Anterior cingulate cortex (tissue), 58 donors: ENCODE measurements at places on chromosomes 1 and 21.

DNA sequence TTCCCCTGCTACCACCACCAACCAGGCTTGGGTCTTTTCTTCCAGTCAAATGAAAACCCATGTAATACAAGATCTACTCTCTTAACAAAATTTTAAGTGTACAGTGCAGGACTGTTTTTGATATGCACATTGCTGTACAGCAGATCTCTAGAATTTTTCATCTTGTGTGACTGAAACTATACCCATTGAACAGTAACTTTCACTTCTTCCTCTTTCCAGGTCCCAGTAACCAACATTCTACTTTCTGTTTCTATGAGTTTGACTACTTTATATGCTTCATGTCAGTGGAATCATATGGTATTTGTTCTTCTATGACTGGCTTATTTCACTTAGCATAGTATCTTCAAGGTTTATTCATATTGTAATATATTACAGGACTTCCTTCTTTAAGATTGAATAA, 45.3 kb upstream of the PLPPR4 start:
- no peak for DNase-seq

GRCh38 chr1:237040823-237041222, 1.2 kb upstream of the RYR2 start:
- no peak for DNase-seq

DNA sequence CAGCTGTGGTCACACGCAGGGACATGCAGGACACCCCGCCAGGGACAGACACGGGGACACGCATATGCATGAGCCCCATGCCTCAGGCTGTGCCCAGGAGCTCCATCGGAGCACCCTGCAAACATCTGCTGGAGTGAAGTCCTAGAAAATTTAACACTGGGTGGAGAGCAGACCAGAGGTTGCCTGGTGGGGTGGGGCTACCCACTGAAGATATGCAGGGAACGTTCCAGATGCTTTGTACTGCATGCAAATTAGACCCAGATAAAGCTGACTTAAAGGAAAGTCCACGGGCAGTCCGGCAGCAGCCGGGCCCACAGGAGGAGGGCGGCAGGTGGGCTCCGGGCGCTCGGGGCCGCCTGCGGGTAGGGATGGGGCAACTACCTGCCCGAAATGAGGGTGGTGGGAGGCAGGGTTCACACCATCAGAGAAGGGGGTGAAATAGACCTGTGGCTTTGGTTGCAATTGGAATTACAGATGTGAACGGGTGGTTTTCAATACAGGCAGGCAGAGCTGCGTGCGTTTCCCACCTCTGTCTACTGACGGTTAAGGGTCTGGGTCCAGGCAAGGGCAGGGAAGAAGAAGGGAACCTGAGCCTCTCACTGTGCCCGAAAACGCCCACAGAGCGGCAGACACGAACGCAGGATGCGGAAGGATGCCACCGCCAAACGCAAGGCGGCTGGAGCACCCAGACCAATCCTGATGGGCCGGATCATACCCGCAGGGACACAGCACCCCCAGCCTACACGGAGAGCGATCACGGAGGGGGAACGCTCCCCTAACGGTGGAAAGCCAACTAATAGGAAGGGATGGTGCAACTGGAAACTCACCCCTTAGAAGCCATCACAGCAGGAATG, 21.0 kb downstream of the CFAP74 start:
- no peak for DNase-seq

- DNase-seq: no peak
These were observed 1.4 kb upstream of the SRRM1 start for GRCh38 chr1:24641646-24642151.

- DNase-seq: no peak
These were observed 95.5 kb upstream of the B3GALT2 start for GRCh38 chr1:193281894-193282293.

- DNase-seq: no peak
These were observed 16.7 kb downstream of the PALMD start for GRCh38 chr1:99662539-99663080.

DNA sequence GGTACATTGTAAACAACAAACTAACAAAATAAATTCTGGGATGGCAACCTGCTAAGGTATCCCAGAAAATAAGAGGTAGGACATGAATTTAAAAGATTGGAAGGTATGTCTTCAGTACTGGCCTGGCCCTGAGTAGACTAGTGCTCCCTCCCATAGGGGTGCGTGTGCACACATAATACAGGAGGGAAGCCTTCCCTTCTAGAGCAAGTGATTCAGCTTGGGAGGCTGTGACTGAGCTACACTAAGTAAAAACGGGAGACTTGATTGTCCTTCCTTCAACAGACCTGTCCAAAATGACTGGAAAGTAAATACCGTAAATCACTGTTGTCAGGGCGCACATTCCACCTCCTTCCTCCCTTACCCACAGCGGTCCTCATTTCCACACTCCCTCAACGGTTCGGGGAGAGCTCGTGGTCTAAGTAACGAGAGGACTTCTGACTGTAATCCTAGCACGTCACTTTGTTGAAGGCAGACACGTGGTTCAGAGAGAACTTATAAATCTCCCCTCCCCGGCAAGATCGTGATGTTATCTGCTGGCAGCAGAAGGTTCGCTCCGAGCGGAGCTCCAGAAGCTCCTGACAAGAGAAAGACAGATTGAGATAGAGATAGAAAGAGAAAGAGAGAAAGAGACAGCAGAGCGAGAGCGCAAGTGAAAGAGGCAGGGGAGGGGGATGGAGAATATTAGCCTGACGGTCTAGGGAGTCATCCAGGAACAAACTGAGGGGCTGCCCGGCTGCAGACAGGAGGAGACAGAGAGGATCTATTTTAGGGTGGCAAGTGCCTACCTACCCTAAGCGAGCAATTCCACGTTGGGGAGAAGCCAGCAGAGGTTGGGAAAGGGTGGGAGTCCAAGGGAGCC, at the start of gene TGFB2:
TSS of gene TGFB2 (plus strand) at position 523 of the 859 bp plus-strand sequence. CDS start 1,366 bp downstream, outside the sequence.
- peak; percentile 48 for DNase-seq

GRCh38 chr1:163826500-163826899, 504.7 kb downstream of the NUF2 start:
- DNase-seq: no peak

DNA sequence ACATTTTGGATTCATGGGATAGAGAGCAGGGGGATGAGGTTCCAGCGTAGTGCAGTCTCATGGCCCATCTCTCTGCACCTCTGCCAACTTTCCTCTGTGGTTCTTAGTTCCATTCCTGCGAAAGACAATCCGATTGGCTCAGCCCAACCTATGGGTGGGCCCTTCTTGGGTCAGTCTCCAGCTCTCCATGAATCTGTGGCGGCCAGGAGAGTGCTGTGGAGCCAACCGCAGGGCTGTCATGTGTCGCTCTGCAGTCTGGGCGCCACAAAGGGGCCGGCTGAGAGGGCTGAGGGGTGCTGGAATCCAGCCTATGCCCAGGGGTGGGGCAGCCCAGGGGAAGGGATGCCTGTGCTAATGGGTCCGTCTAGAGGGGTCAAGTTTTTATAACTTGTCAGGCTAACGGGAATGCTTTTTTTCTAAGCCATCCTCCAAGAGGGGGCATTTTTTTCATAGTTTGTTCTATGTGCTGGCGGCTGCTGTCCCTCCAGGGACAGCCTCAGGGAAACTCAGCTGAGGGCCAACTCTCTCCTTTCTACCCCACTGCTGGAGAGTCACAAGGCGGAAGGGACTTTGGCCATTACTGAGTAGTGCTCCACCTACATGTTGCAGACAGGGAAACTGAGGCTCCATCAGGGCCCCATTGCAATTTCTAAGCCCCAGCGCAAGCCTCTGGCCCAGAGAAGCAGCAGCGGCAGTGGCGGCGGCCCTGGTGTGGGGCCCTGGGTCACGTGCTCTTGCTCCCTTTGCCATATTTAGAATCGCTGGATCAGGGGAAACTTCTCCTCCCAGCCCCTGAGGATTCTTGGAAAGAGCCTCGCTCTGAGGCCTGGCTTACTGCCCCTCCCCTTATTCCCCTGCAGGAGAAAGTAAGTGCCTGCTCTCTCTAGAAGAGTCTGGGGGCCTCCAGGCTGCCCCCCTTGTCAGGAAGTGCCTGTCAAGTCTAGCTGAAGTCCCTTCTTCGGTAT, 23.4 kb downstream of the KCNQ4 start:
- no peak for DNase-seq

GRCh38 chr1:37673920-37674319, 18.4 kb upstream of the CDCA8 start:
- no peak for DNase-seq

DNA sequence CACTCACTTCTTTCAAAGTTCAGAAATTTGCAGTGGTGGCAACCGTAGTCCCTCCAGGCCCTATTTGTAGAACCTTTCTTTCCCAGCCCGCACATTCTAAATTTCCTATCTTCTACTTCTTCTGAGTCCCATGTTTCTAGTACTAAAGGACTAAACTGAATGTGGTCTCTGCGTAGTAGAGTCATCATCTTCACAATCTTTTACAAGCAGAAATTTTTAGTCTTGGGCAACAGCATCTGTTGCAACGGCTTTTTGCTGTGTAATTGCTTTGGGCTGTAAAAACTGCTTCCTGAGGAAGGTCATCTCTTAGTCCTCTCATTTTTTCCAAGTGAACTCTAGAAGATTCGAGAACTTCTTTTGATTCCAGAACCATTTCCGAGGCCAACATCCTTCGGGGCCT, 23.9 kb downstream of the VAV3 start:
- no peak for DNase-seq

- no peak for DNase-seq
These were observed 57.4 kb downstream of the SLC9A1 start for GRCh38 chr1:27097484-27097917.

- no peak for DNase-seq
These were observed 56.1 kb upstream of the TLR5 start for GRCh38 chr1:223199094-223199647.

- DNase-seq: no peak
These were observed 36.8 kb upstream of the AHCYL1 start for GRCh38 chr1:109947582-109948284.

DNA sequence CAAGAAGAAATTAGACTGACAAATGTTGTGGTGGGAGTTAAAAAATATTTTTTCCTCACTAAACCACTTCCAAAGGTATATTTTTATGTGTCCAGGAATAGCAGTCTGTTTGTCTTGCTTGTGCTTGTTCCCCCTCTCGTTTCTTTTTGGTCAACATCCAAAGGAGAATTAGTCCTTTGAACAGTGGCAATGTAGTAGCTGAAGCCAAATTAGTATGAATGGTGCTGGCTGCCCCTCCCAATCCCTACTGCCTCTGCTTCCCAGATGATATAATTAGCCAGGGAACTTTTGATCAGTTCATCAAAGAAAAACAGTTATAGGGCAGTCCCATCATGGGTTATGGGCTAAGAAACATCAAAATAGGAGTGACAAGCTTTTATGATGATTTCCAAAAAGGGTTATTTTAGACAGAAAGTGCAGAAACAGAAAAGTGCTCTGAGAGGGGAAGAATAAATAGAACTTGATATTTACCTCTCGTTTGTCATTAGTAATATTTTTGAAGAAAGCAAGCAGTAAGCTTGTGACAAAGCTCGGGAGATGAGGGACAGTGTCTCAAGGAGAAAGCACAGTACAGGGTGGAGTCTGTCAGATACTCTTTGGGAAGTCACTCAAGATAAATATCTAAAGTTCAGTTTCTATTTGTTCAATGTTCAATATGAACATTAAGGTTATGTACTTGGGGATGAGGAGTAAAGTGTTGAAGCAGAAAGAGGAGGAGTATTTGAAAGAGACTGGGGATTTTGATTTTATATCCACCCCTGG, 239.1 kb downstream of the HLX start:
- DNase-seq: peak; percentile 7

GRCh38 chr1:41533016-41533730, 48.7 kb upstream of the EDN2 start:
- no peak for DNase-seq

- no peak for DNase-seq
These were observed 176.7 kb downstream of the LRRC7 start for GRCh38 chr1:69744381-69744780.

GRCh38 chr1:235423214-235423652, 56.0 kb downstream of the TBCE start:
- no peak for DNase-seq

DNA sequence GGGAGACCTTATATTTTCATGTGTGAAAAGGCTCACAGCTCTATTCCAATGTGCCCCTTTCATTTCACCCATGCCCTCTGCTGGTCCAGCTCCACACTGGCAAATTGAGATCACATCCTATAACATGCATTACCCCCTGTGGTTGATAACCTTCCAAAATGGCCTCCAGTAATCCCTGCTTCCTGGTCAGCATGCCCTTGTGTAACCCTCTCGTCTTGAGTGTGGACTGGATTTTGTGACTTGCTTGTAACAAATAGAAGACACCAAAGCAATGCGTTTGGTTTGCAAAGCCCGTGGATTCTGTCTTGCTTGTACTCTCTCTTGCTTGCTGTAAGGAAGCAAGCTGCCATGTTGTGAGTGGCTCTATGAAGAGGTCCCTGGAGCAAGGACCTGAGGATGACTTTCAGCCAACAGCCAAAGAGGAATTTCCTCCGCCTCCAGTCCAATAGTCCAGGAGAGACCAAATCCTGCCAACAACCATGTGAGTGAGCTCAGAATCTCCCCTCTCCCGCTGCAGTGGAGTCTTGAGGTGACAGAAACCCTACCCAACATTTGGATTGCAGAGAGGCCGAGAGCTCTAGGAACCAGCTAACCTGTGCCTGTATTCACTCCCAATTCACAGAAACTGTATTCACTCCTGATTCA, 17.4 kb downstream of the KCNA10 start:
- no peak for DNase-seq

DNA sequence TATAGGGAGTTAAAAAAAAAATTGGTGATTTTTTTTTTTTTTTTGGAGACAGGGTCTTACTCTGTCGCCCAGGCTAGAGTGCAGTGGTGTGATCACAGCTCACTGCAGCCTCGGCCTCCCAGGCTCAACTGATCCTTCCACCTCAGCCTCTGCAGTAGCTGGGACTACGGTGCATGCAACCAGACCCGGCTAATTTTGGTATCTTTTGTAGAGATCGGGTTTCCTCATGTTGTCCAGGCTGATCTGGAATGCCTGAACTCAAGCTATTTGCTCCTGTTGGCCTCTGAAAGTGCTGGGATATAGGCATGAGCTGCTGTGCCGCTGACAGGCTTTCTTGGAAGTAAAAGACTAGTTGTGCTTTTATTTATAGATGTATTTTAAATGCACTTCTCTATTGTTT, 3.0 kb downstream of the CDC42 start:
- DNase-seq: no peak

GRCh38 chr1:161718559-161719324, 2.6 kb upstream of the FCRLB start:
- no peak for DNase-seq

- peak; percentile 18 for DNase-seq
These were observed 12.3 kb upstream of the SLAMF7 start for GRCh38 chr1:160726498-160727315.

DNA sequence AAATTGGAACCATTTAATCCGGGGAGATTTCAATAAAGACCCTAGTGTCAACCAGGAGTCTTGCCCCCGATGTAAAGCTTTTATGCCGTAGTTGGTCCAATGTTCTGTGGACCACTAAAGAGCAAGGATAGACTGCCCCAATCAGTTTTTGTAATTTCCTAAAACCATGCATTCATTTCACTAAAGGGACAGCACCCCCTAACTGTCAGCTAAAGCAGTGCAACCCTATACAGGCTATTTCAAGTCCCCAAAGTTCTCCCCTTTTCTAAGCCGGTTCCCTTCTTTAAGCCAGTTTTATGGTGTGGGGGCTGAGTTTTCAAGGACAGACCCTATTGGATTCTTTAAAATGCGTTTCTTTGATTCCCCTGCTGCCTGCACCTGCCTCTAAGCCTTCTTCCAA, 12.7 kb upstream of the PDPN start:
- DNase-seq: no peak
